ENCODE measurements at places on chromosomes 1 and 21.

GRCh38 chr1:231144416-231145193, 17.3 kb upstream of the TRIM67 start:
- DNase-seq, result no peak

- no peak for DNase-seq
Measured at GRCh38 chr21:43370091-43370658, 56.8 kb downstream of the SIK1 start.

- no peak for DNase-seq
Measured at GRCh38 chr1:150928286-150928685, 2.1 kb downstream of the SETDB1 start.

- no peak for DNase-seq
Measured at GRCh38 chr1:204680051-204680450, 5.5 kb downstream of the LRRN2 start.

- DNase-seq, result no peak
Measured at GRCh38 chr1:70462611-70463010, 51.5 kb downstream of the CTH start.

DNA sequence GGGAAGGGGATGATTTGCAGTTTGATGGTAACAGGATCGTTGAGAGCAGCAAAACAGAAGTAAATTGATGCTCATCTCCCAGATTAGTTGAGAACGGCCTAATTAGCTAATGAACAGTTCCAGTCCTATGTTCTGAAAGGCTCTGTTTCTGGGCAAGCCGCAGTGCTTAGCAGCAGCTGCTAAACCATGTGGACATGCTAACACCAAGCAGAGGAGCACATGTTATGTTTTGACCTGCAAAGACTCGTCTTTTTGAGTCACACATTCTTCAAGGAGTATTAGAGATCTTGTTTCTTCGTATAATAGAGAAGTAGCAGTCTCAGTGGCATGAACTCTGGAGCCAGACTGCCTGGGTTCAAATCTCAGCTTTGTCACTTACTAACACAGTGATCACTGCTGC, 58.1 kb downstream of the CACNA1E start:
- no peak for DNase-seq

GRCh38 chr1:212310383-212310782, 25.2 kb downstream of the PPP2R5A start:
- no peak for DNase-seq

DNA sequence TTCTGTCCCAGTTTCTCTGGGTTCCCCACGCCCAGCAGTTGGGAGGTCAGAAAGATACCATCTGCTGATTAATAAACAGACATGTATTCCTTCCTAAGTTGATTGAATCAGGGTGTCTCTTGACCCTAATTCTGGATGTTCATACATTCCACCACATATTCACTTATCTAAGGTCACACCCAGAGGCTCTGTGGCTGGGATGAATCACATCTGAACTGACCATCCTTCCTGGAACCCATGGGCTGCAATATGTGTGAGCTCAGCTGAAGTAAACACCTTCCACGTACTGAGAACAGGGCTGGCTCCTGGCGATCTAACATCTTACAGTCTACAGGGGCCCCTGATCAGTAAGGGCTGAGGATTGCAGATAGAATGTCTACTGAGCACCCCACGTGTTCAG, 20.5 kb upstream of the TRABD2B start:
- no peak for DNase-seq

- no peak for DNase-seq
Measured at GRCh38 chr1:37159102-37159501, 124.8 kb upstream of the GRIK3 start.

DNA sequence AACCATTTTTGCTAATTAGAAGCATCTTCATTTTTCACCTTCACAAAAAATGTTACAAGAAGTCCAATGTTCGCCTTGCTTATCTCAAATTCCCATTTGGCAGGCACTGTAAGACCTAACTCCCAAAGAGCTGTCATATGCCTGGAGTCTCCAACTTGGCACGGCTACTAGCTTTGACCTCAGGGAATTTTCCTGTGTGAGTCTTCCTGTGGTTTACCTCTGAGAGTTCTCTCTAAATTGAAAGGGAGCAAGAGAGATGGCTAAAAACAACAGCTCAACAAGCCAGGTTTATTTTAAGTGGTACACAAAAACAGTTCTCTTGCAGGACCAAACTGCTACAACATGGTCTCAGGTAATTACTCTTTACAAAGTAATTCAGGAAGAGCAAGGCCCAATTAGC, 756.0 kb upstream of the ADGRL2 start:
- DNase-seq, result no peak

GRCh38 chr1:214615109-214615508, 12.1 kb downstream of the CENPF start:
- no peak for DNase-seq

GRCh38 chr1:1143636-1144035, 27.7 kb upstream of the C1orf159 start:
- no peak for DNase-seq

- DNase-seq, result no peak
Measured at GRCh38 chr1:201422436-201423030, 1.0 kb upstream of the TNNI1 start.

DNA sequence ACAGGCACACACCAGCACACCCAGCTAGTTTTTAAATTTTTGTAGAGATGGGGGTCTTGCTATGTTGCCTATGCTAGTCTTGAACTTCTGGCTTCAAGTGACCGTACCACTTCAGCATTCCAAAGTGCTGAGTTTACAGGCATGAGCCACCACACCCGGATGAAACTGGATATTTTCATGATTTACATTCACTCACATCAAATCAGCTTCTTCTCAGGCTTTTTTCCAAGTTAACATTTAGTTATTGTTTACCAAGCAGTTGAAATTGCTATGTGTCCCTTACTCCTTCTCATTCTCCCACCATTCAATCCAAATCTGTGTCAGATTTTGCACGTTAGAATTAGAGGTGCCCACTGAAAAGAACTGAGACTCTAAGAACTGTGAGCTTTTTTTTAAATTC, 18.4 kb downstream of the RIT1 start:
- no peak for DNase-seq

DNA sequence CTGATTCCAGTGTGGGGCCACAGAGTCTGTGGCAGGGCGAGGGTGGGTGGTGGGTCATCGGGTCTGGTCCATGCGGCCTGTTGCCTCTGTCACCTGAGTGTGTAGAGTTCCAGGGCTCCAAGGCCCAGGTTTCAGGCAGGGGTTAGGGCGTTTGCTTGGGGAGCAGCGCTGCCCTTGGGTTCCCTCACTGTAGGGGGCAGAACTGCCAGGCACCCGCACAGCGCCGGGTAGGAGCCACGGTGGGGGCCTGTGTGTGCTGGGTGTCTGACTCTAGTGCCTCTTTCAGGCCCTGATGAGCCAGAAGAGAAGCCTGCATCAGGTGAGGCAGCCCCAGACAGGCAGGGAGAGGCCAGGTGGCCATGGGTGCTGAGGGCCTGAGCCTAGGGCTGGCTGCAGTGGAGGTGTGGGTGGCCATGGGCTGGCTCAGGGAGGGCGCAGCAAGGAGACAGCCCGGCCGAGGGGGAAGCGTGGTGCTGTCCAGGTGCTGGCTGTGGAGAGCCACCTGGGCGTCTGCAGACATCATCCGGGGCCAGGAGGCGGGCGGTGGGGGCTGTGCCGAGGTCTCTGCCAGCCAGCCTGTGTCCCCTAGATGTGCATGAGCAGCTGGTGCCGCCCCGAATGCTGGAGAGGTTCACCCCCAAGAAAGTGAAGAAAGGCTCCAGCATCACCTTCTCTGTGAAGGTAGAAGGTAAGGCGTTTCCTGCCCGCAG, 72.3 kb downstream of the TRIM11 start:
- DNase-seq, result no peak

GRCh38 chr1:64864018-64864940, 102.1 kb downstream of the JAK1 start:
- no peak for DNase-seq

- DNase-seq, result no peak
Measured at GRCh38 chr1:53559391-53559815, 100.2 kb downstream of the DMRTB1 start.

GRCh38 chr1:223759273-223759672, 46.9 kb downstream of the CAPN2 start:
- no peak for DNase-seq

DNA sequence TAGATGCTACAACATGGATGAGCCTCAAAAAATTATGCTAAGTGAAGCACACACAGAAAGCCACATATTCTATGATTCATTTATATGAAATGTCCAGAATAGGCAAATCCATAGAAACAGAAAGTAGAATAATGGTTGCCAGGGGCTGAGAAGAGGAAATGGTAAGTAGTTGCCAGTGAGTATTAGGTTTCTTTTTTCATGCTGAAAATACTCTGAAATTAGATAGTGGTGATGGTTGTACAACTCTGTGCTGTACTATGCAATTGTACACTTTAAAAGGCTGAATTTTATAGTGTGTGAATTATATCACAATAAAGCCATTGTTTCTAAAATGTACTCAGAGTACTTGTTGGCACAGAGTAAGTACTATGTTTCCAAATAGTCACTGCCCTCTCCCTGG, 15.5 kb upstream of the GFI1 start:
- DNase-seq, result no peak

GRCh38 chr1:156483397-156483796, 17.2 kb downstream of the MEF2D start:
- no peak for DNase-seq

DNA sequence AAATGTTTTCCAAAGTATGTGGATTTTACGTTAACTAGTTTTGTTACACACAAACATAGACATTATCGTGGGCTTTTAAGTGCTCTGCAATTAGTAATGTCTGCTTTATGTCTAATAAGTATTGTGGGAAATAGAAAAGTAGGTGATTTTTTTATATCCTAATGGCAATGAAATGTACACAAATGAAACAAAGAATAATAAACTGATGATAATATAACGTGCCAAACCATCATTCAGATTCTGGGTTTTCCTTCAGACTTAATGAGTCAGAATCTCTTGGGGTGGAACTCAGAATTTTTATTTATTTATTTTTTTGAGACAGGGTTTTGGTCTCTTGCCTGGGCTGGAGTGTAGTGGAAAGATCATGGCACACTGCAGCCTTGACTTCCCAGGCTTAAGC, 2.0 kb downstream of the TMEM183A start:
- no peak for DNase-seq

GRCh38 chr1:164515711-164516331, 43.2 kb upstream of the PBX1 start:
- no peak for DNase-seq

DNA sequence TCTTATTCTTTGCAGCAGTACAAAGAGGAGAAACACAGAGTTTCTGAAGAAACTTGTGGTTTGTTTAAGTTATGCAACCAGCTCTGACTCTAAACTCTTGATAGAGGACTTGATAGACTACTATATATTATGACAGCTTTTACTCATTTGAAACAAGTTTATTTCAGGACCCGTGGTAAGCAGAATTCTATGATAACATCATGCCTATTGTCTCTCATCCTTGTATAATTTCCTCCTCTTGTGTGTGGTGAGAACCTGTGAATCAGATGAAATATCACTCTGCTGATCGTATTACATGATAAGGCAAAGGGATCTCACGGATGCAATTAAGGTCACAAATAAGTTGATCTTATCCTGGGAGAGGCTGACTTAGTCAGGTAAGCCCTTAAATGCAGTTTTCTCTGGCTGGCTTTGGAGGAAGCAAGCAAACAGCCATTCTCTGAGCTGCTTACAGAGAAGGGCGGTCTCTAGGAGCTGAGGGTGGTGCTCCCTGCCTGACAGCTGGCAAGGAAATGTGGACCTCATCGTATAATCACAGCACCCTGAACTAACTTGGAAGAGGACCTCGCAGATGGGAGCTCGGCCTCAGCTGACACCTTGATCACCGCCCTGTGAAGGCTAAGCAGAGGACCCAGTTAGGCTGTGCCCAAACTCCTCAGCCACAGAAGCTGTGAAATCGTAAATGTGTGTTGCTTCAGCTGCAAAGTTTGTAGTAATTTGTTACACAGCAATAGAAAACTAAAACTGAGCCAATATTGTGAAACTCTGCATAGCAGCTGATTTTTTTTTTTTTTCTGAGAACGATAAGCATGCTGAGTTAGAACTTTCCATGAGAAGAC, 151.1 kb upstream of the DPT start:
- DNase-seq, result no peak

DNA sequence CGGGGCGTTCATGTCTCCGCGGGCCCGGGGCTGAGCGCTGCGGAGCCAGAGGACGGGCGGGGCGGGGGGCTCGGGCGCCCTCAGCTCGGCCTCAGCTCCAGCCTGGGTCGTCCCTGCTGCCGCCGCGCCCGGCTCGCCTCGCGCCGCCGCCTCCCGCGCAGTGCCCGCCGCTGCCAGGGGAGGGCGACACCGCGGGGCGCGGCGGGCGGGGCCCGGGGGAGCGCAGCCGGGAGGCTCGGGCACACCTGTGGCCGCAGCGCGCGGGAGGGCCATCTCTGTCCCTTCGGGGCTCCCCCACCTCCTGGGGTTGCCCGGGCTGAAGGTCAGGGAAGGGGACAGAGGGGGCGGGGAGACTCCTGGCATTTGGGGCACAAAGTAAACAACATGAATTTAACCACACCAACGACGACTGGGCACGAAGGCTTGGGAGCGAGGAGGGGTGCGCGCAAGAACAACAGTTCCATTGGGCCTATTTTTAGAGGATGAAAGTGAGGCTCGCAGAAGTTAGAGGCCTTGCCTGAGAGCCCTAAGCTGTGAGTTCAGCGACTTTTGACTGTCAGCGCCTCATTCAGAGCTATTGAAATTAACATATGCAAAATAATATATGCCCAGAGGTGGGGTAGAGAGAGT, at the start of gene FAM131C:
Gene FAM131C (minus strand): TSS at position 162 of the 630 bp plus-strand sequence. CDS start 209 bp downstream, outside the sequence.
- DNase-seq, result peak; percentile 43

DNA sequence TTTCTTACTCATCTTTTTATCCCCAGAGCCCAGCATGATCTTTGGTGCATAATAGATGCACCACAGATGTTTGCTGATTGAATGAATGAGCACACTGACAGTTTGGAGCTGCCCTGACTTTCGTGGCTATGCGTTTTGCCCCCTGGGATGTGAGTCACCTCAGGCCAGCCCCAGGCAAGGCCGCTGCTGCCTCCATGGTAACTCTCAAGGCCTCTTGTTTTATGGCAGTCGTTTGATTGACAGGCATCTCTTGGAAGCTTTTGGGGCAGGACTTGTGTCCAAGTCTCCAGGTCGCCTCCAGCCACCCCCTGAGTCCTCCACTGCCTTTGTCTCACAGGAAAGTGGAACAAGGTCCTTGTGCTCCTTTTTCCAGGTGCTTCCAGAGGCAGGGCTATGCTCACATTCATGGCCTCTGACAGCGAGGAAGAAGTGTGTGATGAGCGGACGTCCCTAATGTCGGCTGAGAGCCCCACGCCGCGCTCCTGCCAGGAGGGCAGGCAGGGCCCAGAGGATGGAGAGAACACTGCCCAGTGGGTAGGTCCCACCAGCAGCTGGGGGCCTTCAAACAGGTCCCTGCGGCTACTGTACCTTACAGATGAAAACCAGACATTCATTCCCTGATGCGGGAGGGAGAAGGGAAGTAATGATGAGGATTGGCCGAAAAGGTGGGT, 11.2 kb downstream of the PSEN2 start:
- DNase-seq, result no peak

DNA sequence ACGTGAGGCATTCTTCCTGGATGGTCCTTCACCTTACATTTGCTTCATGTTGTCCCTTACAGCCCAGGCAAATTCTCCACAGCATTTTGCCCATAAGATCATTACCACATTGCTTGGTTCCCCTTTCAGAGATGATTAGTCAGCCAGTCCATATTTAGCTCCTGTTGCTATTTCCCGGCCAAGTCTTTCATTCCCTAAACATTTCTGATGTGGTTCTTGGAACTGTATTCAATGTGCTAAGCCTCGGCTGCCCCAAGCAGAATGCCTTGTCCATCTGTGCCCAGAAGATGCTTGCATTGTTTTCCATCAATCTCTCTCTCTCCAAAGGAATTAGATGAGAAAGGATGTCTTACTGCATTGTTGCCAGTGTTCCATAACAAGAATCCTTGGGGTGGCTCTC, 420.9 kb upstream of the CAMK1G start:
- DNase-seq, result no peak

- no peak for DNase-seq
Measured at GRCh38 chr1:168216171-168216570, 9.6 kb upstream of the SFT2D2 start.

Measured in T-helper 17 cell (primary cell).